Inflammatory macrophage (primary cell): ENCODE measurements at places on chromosomes 12 and 14.

DNA sequence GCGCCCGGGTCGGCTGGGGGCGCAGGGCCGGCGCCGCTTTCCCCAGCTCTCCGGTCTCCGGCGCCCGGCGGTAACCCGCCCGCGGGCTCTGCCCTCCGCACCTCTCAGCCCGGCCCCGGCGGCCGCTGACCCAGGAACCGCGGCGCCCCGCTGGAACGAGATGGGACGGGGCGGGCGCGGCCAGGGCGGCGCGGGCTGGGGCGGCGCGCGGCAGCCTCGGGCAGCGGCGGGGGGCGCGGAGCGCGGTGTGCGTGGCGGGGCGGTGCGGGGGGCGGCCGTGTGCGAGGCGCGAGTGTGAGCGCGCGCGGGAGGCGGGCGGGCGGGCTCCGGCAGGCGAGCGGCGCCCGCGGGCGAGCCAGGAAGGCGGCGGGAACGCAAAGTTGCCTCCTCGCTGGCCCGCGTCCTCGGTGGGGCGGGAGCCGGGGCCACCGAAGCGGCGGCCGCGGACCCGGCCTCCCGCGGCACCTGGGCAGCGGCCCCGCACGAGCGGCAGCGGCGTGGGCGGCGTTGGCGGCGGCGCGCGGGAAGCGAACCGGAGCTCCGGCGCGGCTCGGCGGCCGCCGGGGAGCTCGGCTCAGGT lies 671 bp upstream of the DIO3 start:
- DNase-seq: no peak

GRCh38 chr14:104891664-104892530 lies 26.8 kb downstream of the CEP170B start:
- no peak for DNase-seq

- DNase-seq: no peak
These were observed 117.0 kb upstream of the CCDC198 start for GRCh38 chr14:57610631-57611030.

- DNase-seq: no peak
These were observed 1.5 kb downstream of the KLC1 start for GRCh38 chr14:103630364-103631108.

DNA sequence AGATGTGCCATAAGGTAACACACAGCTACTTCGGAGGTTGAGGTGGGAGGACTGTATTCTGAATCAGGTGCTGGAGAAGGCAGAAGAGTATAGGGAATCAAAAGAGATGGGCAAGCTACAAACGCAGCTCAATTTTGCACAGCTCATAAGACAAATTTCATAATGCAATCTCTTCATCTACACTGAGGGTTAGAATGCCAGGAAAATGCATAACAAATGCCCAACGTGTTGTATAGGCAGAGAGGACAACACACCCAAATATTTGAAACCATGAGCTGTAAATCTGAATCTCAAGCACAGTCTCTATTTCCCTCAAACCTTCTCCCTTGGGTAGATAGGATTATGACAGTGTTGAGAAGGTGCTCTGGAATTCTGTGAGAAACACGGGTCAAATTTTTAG lies 263.1 kb upstream of the FOXN3 start:
- no peak for DNase-seq

DNA sequence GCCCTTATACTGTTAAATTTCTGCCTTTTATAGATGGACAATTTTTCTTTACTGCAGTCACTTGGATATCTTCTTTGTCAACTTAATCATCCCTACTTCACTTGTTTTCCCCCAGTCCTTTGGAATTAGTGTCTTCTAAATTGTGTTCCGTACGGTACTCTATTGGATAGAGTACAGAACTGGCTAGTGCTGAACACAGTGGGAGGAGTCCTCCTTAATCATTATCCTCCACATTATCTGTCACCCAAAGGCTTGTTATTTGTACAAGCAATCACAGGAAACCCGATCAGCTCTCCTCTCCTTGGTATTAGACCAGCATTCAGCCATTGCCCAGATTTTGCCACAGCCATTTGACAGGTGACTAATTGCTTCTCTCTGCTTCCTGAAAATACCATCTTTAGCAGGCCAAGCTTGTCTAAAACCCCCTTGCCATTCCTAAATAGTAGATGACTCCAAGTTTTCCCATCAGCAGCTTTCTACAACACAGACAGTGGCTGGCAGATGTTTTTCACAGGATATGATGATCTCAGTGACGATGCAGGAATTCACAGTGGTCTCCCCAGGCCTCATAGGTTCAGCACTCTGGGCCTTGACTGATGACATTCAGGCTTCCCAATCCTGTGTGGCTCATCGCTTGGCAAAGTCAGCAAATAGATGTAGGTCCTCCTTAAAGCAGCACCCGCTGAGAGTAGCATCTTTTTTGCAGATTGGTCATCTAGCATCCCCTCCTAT lies 216.0 kb upstream of the RGS6 start:
- DNase-seq: no peak

DNA sequence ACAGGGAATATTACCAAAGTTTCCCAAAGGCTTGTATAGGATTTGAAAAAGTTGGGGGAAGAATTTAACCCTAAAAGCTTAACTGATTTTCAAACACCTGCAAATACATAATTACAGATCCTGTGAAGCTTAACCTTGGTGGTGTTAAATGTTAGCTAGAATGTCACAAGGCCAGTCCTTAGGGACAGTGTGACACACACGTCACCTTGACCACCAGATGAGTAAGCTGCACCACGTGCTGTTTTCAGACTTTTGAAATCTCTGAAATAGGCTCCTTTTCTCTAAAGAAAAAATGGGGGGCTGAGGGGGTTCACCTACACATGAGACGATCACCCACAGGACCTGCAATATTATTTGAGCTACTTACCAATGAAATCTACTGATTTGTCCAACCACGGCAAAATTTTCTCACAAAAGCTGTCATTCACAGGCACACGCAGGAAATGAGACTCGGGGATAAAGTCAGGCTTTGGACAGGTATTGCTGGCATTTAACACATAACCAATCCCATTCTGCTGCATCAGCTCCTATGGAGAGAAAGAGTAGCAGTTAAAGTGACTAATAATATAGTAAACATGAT lies 75.9 kb downstream of the DUSP16 start:
- DNase-seq: no peak

- peak; percentile 96 for DNase-seq
These were observed 4.3 kb upstream of the MMP19 start for GRCh38 chr12:55847033-55847432.

DNA sequence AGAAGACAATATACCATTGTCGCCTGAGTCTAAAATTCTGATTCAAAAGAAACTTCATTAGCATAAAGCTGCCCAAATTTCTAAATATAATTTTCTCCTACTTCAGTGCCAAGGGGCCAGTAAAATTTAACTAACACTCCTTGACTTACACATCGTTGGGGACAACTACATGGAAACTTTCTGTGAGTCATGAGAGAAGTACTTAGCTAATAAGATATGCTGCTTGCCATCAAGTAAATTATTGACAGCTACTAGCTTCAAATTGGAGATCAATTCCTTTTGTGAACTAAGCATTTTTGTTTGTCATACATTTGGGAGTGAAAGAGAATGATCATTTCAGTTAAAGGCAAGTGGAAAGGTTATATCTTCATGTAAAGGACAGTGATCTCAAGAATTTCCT lies 373.3 kb downstream of the MDGA2 start:
- DNase-seq: no peak

- peak; percentile 52 for DNase-seq
These were observed 98.8 kb downstream of the CALM1 start for GRCh38 chr14:90495357-90496276.

DNA sequence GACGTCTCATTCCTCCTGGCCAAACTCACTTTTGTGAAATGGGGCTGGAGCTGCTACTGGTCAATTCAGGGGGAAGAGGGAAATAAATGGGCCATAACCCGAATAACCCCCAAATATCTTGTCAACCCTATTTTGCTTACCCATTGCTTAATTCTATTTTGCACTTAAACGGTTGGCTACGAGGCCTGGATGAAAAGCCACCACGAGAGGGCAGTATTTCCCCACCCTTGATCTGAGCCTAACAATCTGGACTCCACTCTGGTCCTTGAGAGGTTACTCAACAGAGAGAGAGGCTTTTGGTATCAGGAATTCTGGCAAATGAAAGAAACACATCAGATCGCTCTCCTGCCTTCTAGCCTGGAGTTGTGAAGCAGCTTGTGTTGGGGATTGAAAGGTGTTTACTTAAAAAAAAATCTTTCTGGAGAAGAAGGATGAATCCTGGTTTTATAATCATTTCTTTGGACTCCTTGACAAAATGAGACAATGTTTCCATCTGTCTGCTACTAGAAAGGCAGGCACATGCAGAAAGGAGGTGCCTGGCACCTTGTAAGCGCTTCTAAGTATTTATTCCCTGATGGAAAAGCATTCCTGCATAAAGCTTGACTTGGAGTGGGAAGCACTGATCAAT lies 22.4 kb upstream of the FBXO21 start:
- DNase-seq: peak; percentile 74

DNA sequence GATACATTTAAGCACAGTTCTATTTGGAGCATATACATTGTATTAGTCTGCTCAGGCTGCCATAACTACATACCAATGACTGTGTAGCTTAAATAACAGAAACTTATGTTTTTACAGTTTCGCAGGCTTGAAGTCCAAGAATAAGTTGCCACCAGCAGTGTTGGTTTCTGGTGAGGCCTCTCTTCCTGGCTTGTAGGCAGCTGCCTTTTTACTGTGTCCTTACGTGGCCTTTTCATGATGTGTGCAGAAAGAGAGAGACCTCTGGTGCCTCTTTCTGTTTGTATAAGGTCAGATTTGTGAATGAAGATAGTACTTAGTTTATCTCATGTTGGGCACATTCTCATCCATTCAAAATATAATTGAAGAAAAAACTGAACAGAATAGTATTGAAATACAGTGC lies 636.6 kb downstream of the FLRT2 start:
- no peak for DNase-seq

DNA sequence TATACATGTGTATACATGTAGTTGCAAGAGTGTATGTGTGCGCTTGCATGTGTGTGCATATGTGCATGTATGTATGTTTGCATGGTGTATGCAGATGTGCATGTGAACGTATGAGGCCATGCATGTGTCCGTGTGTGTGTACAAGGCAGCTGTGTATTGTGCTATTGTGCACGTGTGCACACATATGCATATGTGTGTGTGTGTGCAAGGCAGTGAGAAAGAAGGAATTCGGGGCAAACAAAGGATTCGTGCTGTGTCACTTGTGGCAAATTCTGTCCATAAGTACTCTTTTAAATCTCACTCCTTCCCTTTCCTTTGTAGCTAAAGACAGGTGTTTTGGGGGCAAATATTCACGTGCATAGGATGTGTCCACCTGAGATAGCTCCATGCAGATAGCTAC lies 227.1 kb downstream of the VRK1 start:
- no peak for DNase-seq

DNA sequence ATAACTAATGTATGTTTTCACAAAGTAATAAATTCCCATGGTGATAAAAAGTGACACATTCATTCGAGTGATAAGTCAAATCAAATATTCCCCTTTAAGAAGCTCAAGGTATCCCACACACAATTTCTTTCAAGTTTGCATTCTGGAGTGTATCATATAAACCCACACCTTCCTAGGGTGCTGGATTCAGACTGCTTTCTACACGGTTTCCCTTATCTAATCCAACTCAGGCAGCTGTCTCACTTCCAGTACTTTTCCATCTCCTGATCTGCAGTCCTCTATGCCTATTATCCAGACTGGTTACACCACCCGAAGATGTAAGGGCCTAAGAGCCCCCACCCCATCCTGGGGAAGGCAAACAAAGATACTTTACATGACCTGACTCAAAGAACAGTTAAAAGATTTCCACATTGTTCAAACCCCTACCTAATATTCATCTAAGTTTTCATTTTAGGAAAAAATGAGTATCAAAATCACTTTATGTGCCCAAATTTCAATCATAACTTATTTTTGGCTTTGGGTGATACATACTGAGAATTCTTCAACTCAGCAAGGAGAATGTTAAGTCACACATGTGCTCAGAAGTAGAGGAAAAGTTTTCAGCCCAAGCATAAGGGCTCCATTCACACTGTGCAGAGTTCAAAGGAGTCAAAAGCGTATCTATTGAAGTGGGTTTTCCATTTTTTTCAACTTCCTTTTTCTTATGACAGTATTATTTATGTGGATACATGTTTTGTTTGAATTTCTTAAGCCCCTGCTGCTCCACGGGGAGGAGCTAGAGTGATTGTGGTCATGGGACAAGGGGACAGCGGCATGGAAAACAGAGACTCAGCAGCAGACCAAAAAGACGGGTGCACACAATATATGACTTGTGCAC lies 41.8 kb downstream of the CORO1C start:
- DNase-seq: peak; percentile 76

- DNase-seq: peak; percentile 58
These were observed 126.6 kb downstream of the CHST11 start for GRCh38 chr12:104583301-104583700.

DNA sequence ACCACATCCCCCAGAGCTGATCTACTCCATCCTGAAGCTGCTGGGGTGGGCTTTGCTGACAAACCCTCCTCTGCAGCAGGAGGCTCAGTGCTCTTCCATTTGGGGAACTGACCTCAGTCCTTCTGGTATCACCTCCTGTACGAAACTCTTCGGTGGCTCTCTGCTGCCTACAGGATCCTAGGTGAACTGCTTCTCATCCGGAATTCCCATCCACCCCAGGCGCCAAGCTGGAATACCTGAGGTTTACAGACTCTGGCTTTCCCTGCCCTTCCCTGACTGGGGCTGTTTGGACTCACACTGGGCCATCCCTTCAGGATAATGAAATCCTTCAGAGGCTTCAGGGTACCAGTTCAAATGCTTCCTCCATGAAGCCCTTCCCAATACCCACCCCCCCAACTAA lies 26.2 kb downstream of the GCN1 start:
- DNase-seq: no peak

GRCh38 chr14:51847489-51847796 lies 13.0 kb upstream of the GNG2 start:
- DNase-seq: no peak

- peak; percentile 8 for DNase-seq
These were observed 29.3 kb downstream of the FGF6 start for GRCh38 chr12:4416276-4416675.
